ENCODE measurements at places on chromosomes 11 and 22.

GRCh38 chr11:78254268-78254667, 65.5 kb downstream of the USP35 start:
- DNase-seq, result no peak

GRCh38 chr11:121625777-121626506, 173.2 kb upstream of the SORL1-AS1 start:
- no peak for DNase-seq

- DNase-seq, result no peak
These were observed 322.9 kb upstream of the B3GAT1 start for GRCh38 chr11:134734894-134735293.

DNA sequence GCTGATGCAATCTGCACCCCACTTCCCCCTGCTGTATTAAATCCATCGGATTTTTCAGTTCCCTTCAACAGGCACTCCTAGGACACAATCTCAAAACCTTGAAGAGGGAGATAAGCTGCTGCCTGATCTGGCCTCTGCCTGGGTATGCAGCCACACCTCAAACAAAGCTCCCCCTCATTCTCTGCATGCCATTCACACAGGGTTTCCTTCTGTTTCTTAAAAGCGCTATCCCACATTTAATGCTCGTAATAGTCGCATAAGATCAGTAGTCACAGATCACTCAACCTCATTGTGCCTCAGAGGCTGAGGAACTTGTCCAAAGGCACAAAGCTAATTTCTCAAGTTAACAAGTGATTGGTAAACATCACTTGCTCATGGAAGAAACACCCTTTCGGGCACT, 34.0 kb downstream of the UQCR10 start:
- DNase-seq, result no peak

DNA sequence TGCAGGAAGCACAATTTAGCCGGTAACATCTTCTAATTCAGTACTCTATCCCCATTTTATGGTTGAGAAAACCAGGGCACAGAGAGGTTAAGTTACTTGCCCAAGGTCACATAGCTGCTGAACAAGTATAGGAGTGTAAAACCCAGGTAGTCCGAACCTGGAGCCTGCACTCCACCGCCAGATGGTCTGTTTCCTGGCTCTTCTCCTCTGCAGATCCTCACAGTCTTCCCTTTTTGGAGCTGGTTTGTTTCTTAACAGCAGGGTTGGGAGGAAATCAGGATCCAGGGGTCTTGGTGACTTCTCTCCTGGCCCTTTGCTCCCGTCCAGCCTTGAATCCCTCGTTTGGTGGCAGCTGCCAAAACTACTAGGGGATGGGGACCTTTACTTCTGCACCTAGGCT, 12.0 kb downstream of the TSPAN18 start:
- no peak for DNase-seq

DNA sequence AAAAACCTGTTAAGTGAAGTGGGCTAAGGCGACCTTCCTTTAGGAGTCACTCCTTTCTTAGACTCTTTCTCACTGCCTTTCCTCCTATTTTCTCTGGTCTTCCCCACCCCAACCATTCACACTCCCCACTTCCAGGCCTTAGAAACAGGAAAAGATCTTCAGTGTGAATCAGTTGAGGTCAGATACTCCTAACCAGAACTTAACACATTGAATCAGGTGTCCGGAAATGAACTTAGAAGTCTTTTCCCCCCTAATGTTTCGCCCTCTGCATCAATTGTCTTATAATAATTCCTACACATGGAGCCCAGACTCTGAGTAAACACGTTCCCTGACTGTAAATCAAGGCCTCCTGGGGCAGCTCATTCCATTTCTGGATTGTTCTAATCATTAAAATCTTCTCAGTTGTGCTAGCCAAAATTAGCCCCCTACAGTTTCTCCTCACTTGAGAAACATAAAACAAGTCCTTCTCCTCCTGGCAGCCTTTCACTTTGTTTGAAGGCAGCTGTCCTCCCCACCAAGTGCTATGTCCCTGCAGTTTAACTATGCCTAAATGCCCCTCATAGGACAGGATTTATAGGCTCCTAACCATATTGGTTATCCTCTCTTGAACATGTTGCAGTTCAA, 32.7 kb upstream of the USP47 start:
- DNase-seq, result no peak

DNA sequence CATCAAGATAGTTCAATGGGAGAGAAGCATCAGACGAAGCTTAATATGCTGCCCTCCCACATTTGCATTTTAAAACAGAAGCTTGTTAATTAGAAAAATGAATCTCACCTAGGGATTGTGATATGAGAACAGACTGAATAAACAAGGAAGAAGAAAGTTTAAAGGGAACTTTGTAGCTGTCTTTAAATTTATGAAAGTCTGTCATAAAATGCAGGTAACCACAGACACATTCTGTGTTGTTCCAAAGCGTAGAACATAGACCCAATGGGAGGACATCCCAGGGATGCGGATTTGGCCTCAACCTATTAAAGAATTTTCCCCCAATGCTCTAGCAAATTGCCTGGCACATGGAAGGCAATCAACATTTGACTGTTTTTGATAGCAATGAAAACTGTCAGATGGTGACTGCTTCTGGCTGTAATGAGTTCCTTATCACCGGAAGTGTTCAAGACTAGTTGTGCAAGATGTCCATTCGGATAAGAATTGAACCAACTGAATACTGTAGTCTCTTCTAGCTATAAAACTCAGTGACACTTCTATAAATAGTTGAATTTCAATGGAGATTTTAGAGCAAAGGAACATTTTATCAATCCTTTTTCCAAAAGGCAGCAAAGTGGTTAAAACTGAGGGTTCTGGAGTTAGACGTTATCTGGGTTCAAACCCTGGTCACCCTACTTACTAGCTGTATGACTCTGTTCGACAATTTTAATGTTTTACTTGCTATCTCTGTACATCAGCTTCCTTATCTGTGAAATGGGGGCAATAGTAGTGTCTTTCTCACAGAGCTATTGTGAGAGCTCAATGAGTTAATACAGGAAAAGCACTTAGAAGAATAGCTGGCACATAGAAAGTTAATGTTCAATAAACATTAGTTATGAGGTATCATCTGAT, 64.9 kb downstream of the LIF start:
- no peak for DNase-seq

- DNase-seq, result no peak
These were observed 6.0 kb downstream of the SSTR3 start for GRCh38 chr22:37206118-37206840.

GRCh38 chr22:35524966-35525686, 15.5 kb upstream of the RASD2 start:
- no peak for DNase-seq

DNA sequence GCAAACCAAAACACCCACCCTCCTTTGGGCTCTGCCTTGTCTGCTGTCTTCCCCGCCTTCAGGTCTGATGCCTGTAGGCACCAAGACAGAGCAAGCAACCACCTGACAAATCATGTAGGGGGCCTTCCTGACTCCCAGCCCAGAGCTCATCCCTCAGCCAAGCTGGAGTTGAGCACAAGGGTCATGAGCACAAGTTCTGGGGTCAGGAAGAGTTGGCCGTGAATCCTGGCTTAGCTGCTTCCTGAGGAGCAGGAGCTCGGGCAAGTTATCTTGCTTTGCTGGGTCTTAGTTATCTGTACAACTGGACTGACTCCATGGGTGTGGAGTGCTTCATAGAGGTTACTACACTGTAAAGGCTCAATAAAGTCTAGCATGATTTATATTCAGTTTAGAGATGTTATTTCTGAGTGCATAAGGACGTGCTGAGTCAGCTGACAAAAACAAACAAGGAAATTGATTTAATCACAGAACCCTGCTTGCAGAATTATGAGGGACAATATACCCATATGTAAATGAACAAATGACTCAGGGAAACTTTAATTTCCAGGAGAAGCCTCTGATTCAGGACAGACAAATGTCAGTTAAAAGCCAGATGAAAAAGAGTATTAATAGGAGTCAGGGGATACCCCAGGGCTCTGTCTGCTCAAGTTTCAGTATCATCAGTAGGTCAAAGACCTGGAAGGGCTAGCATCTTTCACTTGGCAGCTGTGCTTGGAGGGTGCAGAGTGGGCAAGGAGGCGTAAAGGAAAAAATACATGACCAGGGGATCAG, 15.0 kb upstream of the APOA1 start:
- peak; percentile 7 for DNase-seq

- DNase-seq, result no peak
These were observed 26.3 kb downstream of the RNF141 start for GRCh38 chr11:10514709-10515108.

DNA sequence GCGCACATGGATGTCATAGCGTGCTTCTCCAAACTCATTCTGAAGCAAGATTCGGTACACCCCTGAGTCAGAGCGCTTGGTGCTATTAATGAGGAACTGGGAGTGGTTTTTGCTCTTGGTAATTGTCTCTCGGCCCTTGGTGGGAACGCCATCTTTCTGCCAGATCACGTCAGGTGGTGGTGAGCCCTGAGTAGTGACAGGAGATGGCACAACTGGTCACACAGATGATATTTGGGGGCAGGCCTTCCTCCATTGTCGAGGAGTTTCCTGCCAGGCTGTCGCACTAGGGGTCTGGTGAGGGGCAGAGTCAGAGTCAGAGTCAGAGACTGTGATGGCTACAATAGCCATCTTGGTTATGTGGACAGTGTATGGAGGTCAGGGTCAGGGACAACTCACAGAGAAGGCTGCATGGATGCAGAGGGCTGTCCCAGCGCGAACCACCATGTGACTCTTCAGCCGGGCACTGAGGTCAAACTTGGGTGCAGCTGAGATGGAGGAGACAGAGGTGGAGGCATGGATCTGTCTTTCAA, 9.3 kb downstream of the TMEM86A start:
- no peak for DNase-seq

DNA sequence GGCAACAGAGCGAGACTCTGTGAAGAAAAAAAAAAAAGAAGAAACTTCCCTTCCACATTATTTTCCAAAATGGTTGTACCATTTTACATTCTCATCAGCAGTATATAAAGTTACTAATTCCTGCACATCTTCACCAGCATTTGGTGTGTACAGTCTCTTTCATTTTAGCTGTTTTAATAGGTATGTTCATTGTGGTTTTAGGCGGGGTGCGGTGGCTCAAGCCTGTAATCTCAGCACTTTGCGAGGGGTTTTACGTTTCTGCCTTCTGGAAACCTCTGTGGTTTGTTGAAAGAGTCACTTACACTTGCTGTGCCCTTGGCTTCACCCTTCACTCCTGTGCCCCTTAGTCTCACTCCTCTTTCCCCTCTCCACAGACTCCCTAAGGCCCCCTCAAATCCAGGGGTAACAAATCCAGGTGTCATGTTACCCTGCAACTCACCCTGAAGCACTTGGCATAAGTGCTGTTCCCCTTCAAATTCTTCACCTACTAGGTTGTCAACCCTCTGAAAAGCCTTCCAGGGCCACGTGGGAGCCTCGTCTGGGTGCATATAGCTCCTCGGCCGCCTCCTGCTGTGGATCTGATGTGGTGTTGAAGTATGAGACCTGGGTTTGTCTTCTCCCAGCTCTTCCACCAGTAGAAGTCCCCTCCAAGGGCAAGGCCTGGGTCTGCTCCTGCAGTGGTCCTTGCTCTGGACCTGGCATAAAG, 20.8 kb downstream of the TOB2 start:
- no peak for DNase-seq

- DNase-seq, result no peak
These were observed 10.3 kb downstream of the APOBEC3A start for GRCh38 chr22:38967451-38968450.

DNA sequence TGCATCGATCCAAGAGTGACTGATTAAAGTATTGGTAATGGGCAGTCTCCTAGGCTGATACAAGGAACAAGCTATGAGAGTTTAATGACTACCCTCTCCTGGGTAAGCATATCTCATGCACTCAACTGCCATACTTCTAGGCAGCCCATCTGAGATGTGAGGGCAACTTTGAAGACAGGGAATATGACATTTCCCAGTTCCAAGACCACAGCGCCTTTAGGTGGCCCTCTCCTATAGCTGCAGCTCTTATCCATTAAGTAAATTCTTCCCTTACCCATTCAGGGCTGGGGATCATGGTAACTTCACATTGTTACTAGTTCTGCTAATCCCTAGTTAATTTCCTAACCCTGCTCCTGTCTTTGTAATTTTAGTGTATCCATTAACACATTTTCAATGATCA, 157.3 kb upstream of the CTSC start:
- no peak for DNase-seq

DNA sequence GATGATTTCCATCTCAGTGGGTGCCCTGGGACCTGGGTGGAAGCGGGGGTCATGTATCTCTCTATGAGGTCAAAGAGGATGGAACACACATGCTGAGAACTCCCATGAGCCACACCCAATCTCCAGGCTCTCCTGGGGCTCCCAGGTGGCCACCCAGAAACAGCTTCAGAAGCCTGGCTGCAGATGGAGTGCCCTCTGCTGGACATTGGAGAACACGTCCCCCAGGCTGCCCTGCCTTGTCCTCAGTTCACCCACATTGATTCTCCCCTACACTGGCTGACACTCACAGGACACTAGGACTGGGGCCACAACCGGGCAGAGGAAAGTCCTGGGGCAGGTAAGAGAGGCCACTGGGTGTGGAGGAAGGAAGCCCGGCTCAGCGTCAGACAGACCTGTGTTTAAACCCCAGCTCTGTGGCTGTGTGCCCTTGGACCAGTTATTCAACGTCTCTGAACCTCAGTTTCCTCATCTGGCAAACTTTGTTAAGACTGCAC, 4.5 kb upstream of the NOL12 start:
- DNase-seq, result peak; percentile 55

GRCh38 chr11:46426233-46426991, 34.8 kb upstream of the CHRM4 start:
- DNase-seq, result no peak

DNA sequence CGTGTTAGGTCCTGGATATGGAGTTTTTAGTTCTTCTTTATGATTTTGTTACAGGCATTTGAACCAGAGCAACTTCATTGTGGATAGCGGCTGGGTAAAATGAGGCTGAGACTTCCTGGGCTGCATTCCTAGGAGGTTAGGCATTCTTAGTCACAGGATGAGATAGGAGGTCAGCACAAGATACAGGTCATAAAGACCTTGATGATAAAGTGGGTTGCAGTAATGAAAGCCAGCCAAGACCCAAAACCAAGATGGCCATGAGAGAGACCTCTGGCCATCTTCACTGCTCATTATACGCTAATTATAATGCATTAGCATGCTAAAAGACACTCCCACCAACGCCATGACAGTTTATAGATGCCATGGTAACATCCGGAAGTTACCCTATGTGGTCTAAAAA, 23.4 kb upstream of the CLMP start:
- no peak for DNase-seq

DNA sequence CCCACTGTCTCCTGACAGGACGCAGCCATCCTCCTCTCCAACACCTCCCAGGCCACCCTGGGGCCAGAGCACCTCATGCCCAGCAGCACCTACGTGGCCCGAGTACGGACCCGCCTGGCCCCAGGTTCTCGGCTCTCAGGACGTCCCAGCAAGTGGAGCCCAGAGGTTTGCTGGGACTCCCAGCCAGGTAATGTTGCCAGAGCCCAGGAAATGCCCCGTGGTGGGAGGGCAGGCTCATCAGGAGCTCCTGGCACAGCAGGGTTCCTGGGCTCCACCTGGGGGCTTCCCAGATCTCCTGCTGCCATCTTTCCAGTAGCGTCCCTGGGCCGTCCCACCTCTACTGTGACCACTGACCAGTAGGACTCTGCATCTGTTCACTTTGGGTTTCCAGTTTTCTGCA, 16.2 kb downstream of the CSF2RB start:
- DNase-seq, result no peak

GRCh38 chr11:116422956-116423600, 349.7 kb downstream of the BUD13 start:
- DNase-seq, result no peak

- no peak for DNase-seq
These were observed 752.8 kb downstream of the OPCML start for GRCh38 chr11:132779497-132779896.

Measured in thymus (tissue), 14 donors.